ENCODE measurements at places on chromosomes 2 and 18.

DNA sequence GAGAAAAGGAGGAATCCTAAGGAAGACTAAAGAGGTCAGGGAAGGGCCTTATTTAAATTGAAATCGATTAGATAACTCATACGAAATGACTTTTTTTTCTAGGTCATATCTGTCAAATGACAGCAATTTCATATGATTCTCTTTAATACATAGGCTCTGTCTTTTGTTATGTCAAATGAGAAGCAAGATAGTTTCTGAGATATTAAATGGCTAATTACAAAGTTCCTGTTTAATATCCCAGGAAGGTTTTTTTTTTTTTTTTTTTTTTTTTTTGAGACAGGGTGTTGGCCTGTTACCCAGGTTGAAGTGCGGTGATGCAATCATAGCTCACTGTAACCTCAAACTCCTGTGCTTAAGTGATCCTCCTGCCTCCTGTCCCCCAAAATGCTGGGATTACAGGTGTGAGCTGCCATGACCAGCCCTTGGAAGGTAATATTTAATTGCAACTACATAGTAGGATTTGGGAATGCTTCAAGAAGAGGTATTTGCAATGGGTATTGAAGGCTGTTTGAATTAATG lies 48.0 kb upstream of the RMND5A start:
- DNase-seq, result no peak

GRCh38 chr2:235936493-235936892 lies 231.7 kb downstream of the GBX2 start:
- DNase-seq, result no peak

GRCh38 chr2:62565309-62565908 lies 59.4 kb upstream of the TMEM17 start:
- no peak for DNase-seq

DNA sequence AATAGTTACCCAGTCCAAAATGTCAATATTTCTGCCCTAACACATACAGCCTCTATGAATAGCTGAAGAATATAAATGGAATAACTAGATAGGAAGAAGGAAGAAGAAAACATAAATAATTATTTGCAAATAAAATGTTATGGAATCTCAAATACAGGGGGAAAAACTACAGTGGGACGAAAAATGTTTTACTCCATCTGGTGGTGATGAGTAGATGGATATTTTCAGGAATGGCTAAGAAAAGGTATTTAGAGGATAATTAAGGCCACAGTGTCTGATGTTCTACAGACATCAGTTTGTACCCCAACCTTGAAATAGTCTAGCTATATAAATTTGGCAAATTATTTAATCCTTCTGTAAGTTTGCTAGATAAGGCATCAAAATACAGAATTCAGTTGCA lies 178.1 kb upstream of the FSHR start:
- DNase-seq, result no peak

DNA sequence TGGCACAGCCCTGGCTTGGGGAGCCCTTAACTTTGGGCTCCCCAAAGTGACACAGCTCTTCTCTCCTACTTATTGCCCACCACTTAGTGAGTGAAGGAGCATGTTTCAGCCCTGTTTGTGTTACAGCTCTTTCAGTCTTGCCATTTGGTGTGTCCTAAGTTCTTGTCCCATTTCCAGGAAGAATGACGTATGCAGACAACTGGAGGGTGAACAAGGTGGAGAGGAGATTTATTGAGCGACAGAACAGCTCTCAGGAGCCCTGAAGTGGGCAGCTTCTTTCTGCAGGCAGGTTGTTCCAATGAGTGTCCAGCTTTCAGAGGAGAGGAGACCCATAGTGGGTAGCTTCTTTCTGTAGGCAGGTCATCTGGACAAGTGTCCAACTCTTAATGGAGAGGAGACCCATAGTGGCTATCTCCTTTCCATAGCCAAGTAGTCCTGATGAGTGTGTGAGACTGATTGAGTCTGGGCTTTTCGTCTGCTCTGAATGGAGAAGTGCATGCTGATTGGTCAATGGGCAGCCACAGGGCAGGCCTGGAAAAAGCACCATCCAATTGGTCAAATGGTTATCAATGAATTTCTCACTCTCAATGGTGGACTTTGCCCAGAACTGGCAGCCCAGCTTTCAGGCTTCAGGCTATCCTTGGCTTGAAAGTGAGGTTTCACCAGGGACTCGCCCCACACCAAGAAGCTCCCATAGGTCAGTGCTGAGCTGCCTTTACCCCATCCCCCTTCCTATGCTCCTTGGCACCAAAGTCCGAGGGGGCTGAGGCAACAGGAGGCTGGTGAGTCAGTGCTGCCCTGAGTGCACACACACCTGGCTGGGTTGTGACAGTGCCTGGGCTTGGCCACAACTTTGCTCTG lies 688.2 kb downstream of the NYAP2 start:
- no peak for DNase-seq

- DNase-seq, result no peak
Measured at GRCh38 chr2:237863689-237864443, 4.4 kb downstream of the RAMP1 start.

GRCh38 chr2:71940695-71941094 lies 207.0 kb downstream of the CYP26B1 start:
- peak; percentile 5 for DNase-seq

Data from AG08395 (cell line).